CD4-positive, alpha-beta T cell treated with Interleukin-6 at 100 ng/mL for 8 hours (primary cell): ENCODE measurements at places on chromosomes 13 and 19.

GRCh38 chr13:67095621-67096020 lies 134.5 kb downstream of the PCDH9 start:
- DNase-seq = no peak

DNA sequence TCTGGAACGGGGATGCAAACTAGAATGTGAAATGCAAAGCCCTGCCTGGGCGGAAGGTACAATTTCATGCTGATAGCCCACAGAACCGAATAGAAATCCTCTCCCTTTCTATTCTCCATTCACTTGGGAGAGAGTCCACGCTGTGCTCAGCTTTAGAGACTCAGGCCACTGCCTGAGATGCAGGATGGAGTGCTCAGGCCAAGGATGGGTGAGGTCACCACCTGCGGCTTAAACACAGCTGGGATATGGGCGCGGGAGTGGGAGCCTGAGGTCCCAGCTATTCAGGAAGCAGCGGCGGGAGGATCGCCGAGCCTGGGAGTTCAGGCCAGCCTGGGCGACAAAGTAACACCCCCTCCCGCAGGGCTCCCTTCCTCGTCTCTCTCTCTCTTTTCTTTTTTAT lies 446 bp upstream of the ZNF83 start:
- no peak for DNase-seq

GRCh38 chr13:51721496-51721895 lies 82.5 kb downstream of the DHRS12 start:
- no peak for DNase-seq

- DNase-seq = no peak
Measured at GRCh38 chr19:31223740-31224534, 125.3 kb downstream of the TSHZ3 start.

GRCh38 chr13:111177921-111178320 lies 62.8 kb downstream of the ARHGEF7 start:
- no peak for DNase-seq

DNA sequence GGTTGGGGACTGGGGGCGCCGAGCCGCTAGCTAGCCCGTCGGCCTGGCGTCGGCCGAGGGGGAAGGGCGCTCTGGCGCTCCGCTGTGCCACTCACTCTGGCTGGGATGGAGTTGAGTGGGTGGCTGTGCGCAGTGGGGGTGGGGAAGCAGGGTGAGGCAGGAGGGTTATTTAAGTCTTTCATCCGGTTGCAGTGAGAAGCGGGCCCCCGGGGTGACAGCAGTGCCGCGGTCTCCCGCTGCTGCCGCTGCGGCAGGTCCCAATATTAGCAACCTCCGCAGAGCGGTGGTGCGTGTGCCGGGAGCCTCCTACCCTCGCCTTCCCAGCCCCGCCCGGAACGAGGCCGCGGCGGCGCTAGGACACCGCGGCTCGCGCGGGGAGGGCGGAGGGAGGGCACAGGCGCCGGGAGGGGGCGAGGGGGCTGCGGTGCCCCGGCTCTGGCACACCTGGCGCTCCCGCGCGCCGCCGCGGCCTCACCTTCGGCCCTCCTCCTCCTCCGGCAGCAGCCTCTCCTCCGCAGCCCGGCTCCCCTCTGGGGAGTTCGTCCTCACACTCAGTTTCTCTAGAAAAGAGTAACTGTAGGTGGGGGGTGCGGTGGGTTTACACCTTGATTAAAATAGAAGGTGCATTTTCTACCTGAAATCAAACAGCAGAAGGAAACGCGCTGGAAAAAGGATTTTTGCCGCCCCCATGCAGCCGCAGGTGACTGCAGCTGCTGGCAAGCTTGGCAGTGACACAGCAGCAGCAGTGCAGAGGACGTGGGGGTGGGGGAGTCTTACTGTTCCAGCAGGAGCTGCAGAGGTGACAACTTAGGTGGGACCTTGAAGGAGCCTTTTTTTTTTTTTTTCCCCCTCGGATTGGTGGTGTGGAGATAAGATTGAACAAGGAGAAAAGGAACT lies 4.5 kb downstream of the FGF9 start:
- DNase-seq = no peak

GRCh38 chr13:77810878-77811277 lies 107.8 kb downstream of the EDNRB start:
- no peak for DNase-seq

DNA sequence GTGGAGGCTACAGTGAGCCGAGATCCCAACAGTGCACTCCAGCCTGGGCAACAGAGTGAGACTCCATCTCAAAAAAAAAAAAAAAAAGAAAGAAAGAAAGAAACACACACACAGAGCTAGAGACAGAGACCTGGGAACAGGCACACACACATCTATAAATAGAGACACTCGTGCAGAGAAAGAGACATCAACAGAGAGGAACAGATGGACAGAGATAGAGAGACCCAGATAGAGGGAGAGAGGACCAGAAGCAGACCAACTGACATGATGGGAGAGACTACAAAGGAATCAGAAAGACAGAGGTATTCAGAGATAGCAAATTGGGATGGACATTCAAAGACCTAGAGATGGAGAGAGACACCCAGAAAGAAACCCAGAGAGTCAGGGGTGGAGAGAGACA lies 2.1 kb upstream of the CA11 start:
- no peak for DNase-seq

- no peak for DNase-seq
Measured at GRCh38 chr13:95957331-95957730, 95.9 kb downstream of the UGGT2 start.

- no peak for DNase-seq
Measured at GRCh38 chr19:1828279-1829238, 16.5 kb upstream of the ATP8B3 start.

DNA sequence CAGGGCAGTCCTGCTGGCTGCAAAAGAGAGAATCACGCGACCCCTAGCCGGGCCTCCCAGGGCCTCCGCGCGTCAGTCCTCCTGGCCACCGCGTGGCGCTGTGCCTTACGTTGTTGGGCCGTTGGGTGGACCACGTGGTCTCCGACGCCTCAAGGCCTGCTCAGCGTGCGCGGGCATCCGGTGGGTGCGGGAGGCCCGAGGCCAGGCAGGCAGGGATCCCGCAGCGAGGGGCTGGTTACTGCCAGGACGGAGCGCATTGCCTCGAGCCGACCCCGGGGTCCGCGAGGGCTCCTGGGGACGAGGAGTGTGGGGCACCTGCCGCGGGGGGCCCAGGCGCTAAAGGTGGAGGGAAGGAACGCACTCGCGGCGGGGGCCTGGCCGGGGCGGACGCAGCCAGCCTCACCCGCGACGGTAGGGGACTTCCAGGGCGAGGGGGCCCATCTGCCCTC lies at the start of gene TDRD12:
Gene TDRD12, plus strand, starts transcription at position 157 of the 449 bp plus-strand sequence. CDS start 306 bp downstream, outside the sequence.
- no peak for DNase-seq

DNA sequence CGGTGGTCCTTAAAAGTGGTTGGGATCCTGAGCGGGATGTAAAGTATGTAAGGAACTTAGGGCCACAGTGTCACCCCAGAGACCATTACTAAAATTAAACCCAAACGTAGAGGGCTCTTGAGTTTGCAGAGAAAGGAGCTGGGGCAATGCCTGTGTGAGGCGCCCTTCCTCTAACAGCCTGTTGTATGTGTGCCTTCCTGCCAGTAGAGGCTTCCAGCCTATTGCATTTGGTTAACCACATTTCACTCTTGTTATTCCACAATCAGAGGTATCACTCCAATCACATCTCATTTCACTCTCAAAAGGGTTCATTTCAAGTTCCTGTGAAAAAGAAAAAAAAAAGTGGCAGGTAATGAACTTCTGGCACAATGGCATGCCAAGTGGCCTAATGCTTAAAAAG lies 29.4 kb downstream of the DIAPH3 start:
- no peak for DNase-seq

- no peak for DNase-seq
Measured at GRCh38 chr19:48514123-48514458, 2.5 kb upstream of the LMTK3 start.

DNA sequence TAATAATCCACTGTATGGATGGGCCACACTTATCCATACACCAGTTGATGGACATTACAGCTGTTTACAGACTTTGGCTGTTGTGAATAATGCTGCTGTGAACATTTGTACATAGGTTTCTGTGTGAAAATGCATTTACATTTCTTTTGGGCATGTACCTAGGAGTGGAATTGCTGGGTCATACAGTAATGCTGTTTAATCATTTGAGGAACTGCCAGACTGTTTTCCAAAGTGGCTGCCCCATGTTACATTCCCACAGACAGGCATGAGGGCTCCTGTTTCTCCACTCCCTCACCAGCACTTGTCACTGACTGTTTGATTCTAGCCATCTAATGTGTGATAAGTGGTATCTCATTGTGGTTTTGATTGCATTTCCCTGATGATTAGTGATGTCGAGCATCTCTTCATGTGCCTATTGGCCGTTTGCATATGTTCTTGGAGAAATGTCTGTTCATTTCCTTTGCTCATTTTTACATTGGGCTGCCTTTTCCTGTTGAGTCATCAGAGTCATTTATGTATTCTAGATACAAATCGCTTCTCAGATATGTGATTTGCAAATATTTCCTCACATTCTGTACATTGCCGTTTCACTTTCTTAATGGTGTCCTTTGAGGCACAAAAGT lies 12.8 kb downstream of the TMEM255B start:
- no peak for DNase-seq

DNA sequence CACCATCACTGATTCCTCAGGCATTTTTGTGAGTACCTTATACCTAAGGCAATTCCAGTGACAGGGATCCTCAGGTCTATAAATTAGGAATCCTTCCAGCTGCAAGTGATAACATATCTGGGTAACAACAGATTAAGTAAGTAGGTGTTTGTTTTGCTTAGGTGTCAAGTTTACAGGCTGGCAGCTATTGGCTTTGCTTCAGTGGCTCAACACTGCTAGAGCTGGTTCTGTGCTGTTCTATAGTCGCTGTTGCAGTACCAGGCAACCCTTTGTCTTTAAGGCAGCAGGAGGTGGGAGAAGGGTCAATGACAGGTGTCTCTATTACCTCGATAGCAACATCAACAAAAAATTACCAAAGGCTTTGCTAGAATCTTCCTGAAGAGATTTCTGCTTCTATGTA lies 27.0 kb downstream of the SLC10A2 start:
- no peak for DNase-seq

DNA sequence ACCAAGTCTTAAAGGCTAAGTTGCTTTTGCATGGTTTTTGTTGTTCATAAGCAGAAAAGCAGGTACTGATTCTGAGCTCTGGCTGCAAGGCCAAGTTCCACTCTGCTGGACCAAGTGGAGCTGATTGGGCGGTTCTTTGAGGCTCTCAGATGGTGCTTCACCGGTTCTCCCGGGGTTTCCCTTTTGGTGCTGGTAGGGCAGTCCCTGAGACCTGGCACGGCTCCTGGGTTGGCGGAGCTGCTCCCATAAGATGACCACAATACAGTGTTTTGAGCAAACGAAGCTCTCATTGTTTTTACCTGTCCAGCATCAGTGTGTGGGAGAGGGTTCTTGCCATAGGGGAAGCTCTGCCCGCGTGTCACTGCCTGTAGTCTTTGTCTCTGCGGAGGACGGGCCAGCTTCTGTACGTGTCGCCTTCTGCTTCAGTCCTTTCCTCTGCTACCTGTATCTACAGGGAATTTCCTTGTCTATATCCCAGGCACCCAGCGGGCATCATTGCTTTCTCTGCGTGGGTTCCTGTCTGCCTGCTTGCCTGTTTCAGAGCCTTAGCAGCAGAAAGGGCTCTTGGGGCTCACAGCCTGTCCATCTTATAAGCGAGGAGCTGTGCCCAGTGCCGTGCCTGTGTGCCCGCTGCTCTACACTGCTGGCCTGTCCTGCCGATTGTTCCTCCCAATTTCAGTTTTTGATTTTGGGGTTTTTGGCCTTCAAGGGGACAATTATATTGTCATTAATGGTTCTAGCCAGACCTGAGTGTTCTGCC lies 2.3 kb downstream of the U2AF2 start:
- DNase-seq = no peak

DNA sequence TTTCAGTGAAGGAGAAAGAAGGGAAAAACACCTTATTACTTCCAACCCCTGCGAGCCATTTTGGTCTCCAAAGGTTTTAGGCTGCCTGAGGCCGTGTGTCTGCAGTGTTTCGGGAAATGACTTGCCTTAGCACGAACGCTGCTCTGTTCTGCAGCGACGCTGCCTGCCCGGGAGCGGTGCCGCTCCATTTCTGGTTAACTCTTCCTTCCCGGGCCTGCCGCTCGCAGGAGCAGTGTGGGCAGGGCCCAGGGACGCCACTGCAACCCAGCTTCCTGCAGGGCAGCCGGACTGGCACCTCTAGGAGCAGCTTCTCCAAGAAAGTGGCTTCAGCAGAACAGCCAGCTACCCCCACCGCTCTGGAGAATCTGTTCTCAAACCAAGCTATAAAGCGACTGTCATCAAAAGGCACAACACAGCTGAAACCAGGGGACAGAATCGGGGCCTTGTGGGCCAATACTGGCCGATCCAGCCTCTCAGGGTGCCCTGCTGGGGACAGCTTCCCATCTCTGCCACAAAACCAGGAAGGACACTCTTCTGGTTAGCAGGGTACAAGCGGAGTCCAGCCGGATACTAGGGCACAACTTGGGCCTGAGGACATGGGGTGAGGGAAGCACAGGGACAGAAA lies 72.2 kb downstream of the KCTD15 start:
- no peak for DNase-seq

- DNase-seq = no peak
Measured at GRCh38 chr19:10061717-10062310, 24.3 kb upstream of the SHFL start.

DNA sequence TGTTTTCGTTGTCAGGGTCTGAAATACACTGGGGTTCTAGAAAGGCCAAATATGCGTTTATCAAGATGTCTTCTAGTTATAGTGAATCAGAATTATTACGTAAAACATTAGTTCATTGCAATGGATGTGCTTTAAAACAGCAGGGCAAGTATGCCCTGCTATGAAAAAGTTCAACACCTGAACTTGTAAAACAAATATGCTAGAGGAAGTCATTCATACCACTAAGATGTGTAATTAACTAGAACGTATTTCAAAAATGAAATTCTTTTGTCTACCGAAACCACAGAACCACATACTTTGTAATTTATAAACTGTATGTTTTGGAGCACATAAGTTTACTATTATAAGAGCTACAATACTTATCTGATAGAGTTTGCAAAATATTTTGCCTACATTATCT lies 266.2 kb downstream of the KCTD12 start:
- DNase-seq = no peak

DNA sequence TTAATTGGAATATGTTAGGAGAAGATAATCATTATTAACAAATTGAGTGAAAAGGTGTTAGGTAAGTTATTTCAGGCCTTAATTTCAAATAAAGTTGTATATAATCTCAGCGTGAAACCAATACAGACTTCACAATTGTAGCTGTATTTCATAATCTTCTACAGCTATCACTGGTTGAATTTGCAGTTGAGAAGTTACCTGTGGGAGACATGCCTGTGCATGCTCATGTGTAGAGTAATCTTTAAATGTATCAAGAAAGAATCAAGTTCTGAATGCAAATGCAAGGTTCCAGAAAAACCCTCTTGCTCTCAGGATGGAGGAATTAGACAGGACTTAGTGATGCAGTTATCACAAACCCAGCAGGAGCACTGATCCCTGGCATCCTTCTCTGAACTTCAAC lies 938.4 kb upstream of the SLC10A2 start:
- no peak for DNase-seq

GRCh38 chr13:40595693-40596092 lies 70.7 kb downstream of the FOXO1 start:
- DNase-seq = no peak

- no peak for DNase-seq
Measured at GRCh38 chr13:35874704-35875103, 256.5 kb downstream of the DCLK1 start.
